ENCODE measurements at places on chromosomes 12 and 14.

- DNase-seq = no peak
Observed at GRCh38 chr12:29133181-29133580, 15.9 kb upstream of the FAR2 start.

- DNase-seq = no peak
Observed at GRCh38 chr14:85093631-85094330, 436.2 kb upstream of the FLRT2 start.

GRCh38 chr12:130641533-130642184 lies 74.4 kb downstream of the RIMBP2 start:
- no peak for DNase-seq

DNA sequence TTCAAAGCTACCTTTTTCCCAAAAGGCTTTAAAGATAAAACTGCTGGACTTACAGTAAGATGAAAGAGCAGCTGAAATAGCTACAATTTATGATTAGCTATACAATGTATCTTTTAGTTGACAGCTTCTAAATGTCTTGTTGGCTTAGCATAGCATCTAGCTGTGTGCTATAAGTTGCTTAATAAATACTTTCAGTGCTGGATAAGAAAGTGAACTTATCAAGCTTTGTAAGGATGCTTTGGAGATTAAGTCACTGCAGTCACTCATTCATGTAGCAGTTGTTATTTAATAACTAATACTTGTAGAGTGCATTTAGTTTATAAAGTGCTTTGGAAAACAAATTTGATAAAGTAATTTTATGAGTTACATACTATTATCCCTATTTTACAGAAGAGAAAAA lies 14.6 kb downstream of the CFAP54 start:
- no peak for DNase-seq

DNA sequence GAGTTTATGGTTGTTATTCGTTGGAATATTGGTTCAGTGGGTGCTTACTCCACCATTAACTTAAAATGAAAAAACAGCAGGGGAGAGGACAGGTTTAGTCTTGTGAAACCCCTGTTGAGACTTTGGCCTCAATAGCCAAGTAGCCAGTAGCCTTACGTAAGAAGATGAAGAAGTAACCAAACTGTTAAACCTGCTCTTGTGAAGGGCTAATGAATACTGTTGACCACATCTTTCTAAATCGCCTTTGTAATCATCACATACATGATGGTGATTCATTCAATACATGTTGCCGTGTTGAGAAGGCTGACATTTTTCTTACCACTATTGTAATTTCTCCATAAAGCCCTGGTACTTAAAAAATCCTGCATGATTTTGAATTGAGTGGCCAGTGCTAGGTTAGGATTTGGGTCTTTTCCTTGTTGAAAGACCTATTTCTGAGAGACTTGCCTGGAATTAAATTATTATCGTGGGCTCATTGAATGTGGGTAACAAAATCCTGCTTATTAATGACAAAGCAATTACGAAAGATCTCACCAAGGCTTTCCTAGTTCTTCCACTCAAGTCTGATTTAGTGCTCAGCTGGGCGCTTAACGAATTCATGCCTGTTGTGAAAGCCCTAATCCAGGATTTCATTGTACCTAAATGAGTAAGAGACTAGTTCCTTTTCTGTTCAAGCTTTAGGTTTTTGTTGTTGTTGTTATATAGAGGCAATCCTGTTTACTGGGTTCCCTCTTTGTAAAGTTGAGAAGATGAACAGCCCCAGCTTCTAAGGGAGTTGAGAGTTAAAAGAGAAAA lies 333.1 kb downstream of the FUT8 start:
- no peak for DNase-seq

GRCh38 chr14:89373185-89373584 lies 43.8 kb downstream of the FOXN3 start:
- DNase-seq = no peak

- no peak for DNase-seq
Observed at GRCh38 chr14:68033336-68033932, 213.9 kb downstream of the RAD51B start.

- DNase-seq = no peak
Observed at GRCh38 chr12:76711241-76711640, 52.7 kb upstream of the ZDHHC17 start.

DNA sequence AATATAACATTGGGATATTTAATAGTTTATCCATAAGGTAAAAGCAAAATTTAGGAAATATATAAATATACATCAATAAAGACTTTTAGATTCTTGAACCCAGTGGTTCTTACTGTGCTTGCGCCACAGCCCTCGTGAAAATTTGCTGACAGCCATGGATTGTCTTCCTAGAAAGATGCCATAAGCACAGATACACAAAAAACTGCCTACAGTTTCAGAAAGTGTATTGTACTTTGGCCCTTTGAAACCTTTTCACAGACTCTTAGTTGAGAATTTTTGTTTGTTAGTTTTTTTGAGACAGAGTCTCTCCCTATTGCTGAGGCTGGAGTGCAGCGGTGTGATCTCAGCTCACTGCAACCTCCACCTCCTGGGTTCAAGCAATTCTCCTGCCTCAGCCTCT lies 28.1 kb downstream of the DEPDC4 start:
- no peak for DNase-seq
